Fibroblast of villous mesenchyme (primary cell): ENCODE measurements at places on chromosomes 6 and 20. TPM values are rescaled to one million over a fixed set of nuclear protein-coding genes. Genes with fewer than 3 reads are reported as not detected.
A peak's percentile ranks its signal among the peaks of the same experiment; 100 is the strongest.

- peak; percentile 33 for DNase-seq
These were observed 19.2 kb downstream of the ASIP start for GRCh38 chr20:34260208-34260942.

GRCh38 chr20:16451982-16452381, 121.3 kb downstream of the KIF16B start:
- no peak for DNase-seq

GRCh38 chr6:73854998-73855718, 159.2 kb downstream of the CD109 start:
- peak; percentile 89 for DNase-seq

DNA sequence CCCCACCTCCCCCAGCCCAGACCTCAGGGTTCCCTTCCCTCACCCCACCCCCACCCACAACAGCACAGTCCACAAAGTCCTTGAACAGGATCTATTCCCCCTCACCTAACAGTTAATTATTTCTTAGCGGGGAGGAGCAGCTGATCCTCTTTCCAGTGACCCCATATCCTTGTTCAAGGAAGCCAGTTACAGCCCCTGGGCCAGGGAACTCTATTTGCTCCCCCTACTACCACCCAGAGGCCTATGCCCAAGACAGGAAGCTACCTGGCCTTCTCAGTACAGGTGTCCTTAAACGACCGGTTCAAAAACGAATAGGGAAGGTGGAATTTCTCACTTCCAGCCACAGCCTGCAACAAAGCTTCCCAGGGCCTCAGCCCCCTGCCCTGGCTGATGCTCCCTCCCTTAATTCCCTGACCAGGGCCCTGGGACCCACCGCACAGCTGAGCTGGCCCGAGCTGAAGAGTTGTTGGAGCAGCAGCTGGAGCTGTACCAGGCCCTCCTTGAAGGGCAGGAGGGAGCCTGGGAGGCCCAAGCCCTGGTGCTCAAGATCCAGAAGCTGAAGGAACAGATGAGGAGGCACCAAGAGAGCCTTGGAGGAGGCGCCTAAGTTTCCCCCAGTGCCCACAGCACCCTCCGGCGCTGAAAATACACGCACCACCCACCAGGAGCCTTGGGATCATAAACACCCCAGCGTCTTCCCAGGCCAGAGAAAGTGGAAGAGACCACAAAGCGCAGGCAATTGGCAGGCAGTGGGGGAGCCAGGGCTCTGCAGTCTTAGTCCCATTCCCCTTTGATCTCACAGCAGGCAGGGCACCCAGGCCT, 778 bp downstream of the MCCD1 start:
- DNase-seq = no peak

- no peak for DNase-seq
These were observed 8.2 kb downstream of the DAAM2 start for GRCh38 chr6:39800034-39801032.

GRCh38 chr20:1890469-1891262, 4.5 kb upstream of the SIRPA start:
- no peak for DNase-seq

DNA sequence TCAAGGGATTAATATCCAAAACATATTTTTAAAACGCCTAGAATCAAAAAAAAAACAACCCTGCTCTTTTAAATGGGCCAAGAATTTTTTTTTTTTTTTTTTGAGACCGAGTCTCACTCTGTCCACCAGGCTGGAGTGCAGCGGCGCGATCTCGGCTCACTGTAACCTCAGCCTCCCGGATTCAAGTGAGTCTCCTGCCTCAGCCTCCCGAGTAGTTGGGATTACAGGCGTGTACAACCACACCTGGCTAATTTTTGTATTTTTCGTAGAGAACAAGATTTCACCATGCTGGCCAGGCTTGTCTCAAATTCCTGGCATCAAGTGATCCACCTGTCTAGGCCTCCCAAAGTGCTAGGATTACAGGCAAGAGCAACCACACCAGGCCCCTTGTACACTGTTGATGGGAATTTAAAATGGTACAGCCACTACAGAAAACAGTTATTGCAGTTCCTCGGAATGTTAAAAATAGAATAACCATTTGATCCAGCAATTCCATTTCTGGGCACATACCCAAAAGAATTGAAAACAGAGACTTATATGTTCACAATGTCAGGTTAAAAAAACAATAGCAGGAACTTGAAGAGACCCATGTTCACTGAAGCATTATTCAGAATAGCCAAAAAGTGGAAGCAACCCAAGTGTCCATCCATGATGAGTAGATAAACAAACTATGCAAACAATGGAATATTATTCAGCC, 3.1 kb upstream of the MYL9 start:
- DNase-seq = peak; percentile 27

Gene PRR18
- total RNA-seq = under 0.01 TPM in 1 of 2 replicates, not detected in the other

Gene MLIP
- not detected in 2 replicates for total RNA-seq
